ENCODE measurements at places on chromosomes 7 and 10. TPM values are rescaled to one million over a fixed set of nuclear protein-coding genes. Genes with fewer than 3 reads are reported as not detected.

DNA sequence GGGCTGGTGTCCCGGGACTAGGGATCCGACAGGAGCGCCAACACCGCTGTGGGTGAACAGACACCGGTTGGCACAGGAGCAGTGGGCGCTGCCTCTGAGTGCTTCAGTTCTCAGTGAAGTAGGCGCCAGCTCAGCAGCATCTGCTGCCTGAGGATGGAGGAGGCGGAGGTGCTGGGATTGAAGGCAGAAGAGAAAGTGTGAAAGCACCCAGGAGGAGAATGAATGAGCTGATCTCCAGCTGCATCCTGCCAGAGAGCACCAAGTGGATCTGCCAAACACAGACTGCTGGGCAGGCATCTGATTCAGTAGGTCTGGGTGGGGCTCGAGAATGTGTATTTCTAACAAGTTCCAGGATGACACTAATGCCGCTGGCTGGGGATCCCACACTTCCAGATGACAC lies 74.5 kb downstream of the LANCL2 start:
- DNase-seq = no peak

GRCh38 chr10:3782146-3782450 lies 2.9 kb downstream of the KLF6 start:
- no peak for DNase-seq

Gene SPDYE5
- not detected for total RNA-seq

GRCh38 chr7:71323726-71324125 lies 191.8 kb downstream of the GALNT17 start:
- DNase-seq = no peak

DNA sequence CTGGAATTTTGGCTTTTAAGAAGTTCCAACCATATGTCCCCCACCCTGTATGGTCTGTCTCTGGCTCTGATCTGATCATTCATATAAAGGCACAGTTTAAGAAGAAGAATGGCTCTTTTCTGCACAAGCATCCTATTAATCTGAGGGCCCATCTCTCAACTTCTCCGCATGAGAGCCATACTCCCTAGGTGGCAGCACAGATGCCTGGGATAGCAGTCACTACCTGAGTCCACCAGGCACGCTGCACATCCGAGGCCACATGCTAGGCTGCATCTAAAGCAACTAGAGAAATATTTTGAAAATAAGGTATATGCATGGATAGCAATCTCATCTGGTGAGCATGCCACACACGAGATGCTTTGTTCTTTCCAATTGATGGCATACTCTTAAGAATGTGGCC lies 565.5 kb downstream of the PARD3 start:
- DNase-seq = no peak

DNA sequence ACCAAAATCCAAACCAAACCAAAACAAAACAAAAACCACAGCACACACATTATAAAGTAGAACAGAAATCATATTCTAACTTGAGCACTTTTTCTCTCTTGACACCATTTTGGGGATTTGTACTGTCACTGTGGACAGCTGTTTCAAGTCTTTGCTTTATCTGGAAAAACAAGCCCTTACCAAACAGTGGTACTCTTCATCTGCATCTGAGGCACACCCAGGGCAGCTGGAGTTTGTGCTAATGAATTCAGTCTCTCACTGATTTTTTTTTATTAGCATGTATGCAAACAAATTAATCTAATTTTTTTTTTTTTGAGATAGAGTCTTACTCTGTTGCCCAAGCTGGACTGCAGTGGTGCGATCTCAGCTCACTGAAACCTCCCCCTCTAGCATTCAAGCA lies 171.4 kb downstream of the RAPGEF5 start:
- DNase-seq = no peak

DNA sequence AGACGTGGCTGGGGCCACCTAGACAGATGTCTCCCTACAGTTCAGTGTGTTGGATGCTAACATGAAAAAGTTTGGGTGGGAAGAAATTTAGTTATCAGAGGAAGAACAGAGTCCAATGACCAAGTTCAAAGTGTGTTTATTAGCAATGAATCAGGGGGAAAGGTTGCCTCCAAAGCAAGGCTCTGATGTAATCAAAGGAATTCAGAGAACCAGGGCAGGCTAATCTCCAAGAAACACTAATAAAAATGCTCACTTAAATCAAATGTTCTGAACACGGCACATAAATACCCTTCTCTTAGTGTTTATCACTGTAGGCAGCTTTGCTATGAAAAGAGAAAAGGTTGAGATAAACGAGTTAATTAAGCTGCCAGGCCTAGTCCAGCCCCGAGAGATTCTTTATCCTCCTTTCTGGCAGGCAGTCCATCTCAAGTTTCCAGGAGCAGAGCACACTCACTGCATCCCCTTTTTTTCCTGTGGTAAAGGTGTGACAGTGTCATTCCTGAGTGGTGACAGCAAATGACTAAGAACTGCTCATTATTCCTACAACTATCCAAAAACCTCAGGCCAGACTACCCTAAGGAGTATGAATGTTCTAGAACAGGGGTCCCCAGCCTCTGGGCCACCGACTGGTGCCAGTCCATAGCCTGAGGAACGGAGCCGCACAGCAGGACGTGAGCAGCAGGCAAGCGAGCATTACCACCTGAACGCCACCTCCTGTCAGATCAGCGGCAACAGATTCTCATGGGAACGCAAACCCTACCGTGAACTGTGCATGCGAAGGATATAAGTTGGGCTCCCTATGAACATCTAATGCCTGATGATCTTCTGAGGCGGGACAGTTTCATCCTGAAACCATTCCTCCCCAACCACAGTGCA lies 66.9 kb upstream of the FHIP2A start:
- DNase-seq = peak; percentile 35

Gene DNAH11
- 0.43 TPM for total RNA-seq

Gene AKR1D1
- 25.4 TPM for total RNA-seq

Gene CRHR2
- total RNA-seq = not detected

Gene SVOPL
- total RNA-seq = 0.24 TPM

Gene EPO
- 1.3 TPM for total RNA-seq
